Activated CD4-positive, CD25-positive, alpha-beta regulatory T cell treated with anti-CD3 and anti-CD28 coated beads, Interleukin-2, amount 50 U/mL, for 16 hours (primary cell): ENCODE measurements at places on chromosomes 6 and 20.

- no peak for DNase-seq
Measured at GRCh38 chr6:78594668-78595066, 272.7 kb upstream of the IRAK1BP1 start.

- DNase-seq: no peak
Measured at GRCh38 chr6:16338577-16339264, 100.3 kb downstream of the GMPR start.

DNA sequence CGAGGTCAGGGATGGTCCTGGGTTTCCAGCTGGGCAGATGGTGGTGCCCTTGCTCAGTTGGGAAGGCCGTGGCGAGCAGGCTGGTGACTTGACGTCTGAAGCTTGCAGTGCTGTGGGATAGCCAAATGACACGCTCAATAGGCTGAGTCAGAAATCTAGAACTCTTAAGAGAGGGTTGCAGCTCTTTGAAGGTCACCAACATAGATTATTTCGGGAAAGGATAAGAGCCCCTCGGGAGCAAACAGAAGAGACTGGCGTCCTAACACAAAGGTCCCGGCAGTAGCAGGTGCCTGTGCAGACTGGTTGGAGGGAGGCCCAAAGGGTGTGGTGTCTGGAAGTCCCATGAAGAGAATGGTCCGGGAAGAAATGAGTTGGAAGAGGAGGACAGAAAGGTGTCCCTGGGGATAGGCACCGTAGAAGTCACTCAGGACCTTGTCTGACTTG is 18.4 kb downstream of the PKIG start:
- no peak for DNase-seq

- peak; percentile 64 for DNase-seq
Measured at GRCh38 chr6:158649289-158650143, at the start of gene SYTL3. TSS of gene SYTL3 (plus strand) at chr6:158650054. CDS start at chr6:158663269, 13,215 bp downstream.
